ENCODE measurements at places on chromosomes 1 and 21.

GRCh38 chr1:66182551-66183178 lies 351.3 kb upstream of the SGIP1 start:
- peak; percentile 13 for DNase-seq

GRCh38 chr1:117037802-117038201 lies 22.3 kb upstream of the TTF2 start:
- no peak for DNase-seq

GRCh38 chr1:236568285-236568894 lies 35.9 kb downstream of the HEATR1 start:
- DNase-seq: no peak

GRCh38 chr1:42175314-42176054 lies 10.9 kb upstream of the GUCA2A start:
- no peak for DNase-seq

GRCh38 chr1:213623862-213624261 lies 363.9 kb upstream of the PROX1 start:
- no peak for DNase-seq

GRCh38 chr1:9792156-9793042 lies 31.4 kb downstream of the CLSTN1 start:
- DNase-seq: no peak

DNA sequence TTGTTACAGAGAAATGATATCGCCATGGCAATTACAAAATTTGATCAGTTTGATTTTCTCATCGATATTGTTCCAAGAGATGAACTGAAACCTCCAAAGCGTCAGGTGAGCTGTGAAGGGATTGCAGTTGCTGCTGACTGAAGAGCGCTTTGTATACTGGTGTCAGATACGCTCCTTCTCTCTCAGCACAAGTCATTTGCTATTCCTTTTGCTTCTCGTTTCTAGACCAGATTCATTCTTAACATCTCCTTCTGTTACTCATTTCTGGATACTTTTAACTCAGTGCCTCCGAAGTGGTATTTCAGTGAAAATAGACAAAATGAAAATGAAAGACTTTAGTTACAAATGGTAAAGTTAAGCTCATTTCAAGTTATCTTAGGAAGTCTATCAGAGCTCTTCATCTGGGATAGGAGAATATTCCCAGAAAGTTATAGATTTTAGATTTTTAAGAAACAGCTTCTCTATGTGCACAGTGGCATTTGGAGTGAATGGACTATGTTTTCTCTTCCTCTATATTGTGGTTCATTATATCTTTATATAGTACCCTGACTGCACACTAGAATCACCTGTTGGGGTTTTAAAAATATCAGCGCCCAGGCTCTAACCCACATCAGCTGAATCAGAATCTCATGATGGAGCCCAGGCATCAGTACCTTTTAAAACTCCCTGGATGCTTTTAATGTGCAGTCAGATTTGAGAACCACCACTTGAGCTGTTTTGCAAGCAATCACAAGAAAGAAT lies 30.3 kb upstream of the KCNQ4 start:
- no peak for DNase-seq

DNA sequence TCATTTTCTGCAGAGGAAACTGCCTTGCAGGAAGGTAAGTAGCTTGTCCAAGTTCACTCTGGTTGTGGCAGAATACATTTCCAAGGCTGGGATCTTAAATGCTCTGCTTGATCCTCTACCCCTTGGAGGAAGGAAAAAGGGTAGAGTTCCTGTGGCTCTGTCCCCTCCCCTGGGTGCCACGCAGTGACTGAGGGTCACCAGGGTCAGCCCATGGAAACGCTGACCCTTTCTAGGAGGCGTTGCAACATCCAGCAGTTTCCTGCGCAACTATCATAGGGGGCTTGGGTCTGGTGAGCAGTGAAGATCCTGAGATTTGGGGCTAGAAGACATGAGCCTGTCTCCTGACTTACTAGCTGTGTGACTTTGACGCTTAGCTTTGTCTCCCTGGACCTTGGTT lies 29.4 kb upstream of the EPS8L3 start:
- no peak for DNase-seq

DNA sequence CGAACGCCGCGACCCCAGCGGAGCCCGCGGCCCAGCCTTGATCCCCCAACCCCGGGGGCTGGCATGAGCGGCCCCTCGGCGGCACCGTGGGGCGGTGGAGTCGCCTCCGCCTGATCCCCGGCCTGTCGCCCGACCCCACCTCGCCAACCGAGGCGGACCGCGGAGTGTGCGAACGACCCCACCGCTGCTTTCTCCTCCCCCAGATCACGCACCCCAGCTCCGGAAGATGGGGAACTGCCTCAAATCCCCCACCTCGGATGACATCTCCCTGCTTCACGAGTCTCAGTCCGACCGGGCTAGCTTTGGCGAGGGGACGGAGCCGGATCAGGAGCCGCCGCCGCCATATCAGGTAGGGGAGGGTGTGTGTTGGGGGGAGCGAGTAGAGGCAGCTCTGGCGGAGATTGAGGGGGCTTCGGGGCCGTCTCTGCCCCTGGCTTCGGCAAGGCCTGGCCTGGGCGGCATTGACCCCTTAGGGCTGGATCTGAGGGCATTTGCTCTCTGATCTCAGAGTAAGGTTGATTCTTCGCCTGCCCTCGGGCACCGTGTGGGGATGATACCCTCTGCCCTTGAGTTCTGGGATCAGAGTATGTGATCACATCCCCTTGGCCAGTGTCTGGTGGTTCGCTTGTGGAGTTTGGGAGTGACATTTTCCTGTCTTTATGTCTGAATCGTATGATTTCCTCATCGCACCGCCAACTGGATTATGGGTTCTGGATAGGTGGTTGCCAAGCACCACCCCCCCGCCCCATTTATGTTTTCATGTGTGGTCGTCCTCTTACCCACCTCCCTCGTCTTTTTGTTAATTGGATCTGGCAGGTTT lies 668 bp downstream of the RNF11 start:
- peak; percentile 23 for DNase-seq

DNA sequence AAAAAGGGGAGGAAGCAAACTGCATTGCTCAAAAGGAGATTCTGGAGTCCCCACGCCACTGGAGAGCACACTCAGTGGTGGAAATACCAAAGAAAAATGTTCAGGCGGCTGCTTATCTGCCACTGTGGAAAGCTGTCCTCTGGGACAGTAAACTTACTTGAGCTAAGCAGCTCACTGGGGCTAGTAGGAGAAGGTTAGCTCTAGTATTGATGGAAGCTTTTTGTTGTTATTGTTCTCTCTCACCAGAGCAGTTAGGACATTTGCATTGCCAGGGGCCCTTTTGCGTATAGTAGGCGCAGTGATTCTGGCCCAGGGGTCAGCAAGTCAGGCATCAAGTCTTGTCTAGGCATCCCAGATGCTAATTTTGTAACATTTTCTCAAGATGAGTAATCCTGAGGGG lies 15.6 kb downstream of the BACE2 start:
- no peak for DNase-seq

GRCh38 chr1:205356440-205357139 lies at the start of gene KLHDC8A:
Gene KLHDC8A, minus strand, starts transcription at chr1:205356922. Its CDS starts 13,318 bp downstream, at chr1:205343604.
- no peak for DNase-seq

DNA sequence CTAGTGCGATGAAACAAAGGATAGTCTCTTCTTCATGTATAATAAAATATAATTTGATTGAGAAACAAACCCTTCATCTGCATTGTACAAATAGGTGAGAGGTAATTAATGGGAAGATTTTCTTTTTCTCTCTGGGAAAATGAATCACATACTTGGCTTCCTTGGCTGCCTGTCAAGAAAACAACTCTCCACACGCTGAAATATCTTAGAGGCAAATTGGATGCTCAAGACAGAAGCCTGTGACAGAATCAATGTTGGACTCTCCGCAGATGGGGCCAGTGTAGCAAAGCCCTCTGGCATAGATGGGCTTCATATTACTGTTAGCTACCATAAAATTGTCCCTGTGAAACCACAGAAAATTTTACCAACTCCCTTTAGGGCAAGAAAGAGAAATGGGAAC lies 186.6 kb downstream of the GRIK1 start:
- DNase-seq: no peak

DNA sequence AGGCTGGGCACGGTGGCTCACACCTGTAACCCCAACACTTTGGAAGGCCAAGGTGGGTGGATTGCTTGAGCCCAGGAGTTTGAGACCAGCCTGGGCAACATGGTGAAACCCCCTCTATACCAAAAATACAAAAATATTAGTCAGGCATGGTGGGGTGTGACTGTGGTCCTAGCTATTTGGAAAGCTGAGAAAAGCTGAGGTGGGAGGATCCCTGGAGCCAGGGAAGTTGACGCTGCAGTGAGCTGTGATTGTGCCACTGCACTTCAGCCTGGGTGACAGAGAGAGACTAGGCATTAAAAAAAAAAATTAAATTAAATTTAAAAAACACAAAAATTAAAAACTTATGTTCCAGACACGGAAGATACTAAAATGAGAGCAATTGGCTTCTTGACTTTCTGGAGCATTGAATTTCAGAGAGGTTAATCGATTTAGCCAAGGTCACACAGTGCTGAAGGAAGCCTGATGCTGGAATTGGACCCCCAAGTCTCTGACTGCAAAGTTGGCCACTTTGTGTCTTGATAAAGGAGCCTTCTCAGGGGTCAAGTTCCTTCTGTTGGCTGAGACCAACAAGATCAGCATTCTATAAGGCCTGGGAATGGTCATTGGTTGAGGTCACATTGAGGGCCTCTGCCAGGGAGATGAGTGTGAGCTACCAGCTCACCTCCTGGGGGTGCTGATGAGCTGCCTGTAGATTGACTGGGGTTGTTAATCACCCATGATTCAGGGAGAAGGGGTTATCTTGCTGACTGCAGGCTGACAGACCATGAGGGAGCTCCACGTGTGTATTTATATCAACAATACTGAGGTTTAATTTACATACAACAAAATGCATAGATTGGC lies 54.3 kb downstream of the RPS6KA1 start:
- DNase-seq: peak; percentile 5

DNA sequence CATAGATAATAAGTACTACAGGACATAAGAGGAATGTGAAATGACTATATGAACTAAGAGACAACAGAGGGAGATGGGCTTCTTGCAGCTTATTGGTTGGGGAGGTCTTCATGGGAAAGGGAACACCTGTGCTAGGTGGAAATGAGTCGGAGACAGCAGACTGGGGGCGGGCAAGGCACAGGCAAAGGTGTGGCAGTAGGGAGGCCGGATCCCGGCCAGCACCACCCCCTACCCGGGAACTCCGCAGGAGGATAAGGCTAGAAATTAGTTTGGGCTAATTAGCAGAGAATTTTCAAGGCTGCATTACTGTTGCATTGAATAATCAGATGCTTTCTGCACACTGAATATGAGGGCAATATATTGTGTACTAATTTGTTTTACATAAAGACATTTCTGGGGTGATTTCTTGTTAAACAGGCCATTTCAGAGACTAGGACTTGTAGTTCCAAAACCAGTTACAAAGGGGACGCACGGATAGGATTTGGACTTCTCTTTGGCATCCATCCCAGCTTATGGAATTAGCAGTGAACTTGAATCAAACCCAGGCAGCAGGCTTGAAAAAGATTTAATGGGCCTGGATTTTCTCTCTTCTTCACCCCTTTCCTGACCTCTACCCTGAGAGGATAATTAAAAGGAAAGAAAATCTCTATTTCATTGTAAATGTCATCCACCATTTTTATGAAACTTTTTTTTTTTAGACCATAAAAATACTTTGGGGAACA lies 2.2 kb upstream of the HUNK start:
- no peak for DNase-seq

GRCh38 chr1:203144661-203145060 lies 17.1 kb downstream of the ADORA1 start:
- DNase-seq: no peak

- DNase-seq: no peak
These were observed 7.4 kb upstream of the S100A10 start for GRCh38 chr1:152000964-152001630.

DNA sequence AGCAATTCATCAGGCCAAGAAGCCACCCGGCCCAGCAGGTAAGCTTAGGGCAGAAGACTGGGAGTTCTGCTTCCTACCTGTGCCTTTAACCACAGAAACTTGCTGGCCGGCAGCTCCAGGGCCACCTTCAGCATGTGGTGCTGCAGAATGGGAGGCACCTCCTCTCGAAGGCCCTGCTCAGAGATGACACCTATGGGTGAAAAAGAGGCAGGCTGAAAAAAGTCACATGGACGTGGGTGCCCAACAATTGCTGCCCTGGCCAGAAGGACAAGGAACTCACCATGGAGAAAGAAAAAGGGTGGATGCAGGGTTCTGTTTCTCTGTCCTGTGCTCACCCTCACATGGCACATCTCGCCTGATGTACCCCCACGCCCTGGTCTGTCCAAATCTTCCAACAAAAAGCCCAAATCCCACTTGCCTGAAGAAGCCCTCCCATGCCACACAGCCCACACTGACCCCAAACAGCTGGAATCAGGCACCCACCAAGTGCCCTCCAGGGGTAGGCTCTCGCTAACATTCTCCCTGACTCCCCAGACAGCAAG lies 33.0 kb downstream of the URB1 start:
- no peak for DNase-seq

DNA sequence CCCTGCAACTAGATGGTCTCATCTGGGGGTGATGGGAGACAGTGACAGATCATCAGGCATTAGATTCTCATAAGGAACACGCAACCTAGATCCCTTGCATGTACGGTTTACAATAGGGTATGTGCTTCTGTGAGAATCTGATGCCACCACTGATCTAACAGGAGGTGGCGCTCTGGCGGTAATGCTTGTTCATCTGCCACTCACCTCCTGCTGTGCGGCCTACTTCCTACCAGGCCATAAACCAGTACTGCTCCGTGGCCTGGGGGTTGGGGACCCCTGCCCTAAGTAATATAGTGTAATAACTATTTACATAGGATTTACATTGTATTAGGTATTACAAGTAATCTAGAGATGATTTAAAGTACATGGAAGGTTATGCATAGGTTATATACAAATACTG lies 134.9 kb downstream of the CLEC20A start:
- DNase-seq: no peak

- no peak for DNase-seq
These were observed 118.7 kb downstream of the IER5 start for GRCh38 chr1:181206979-181207790.

DNA sequence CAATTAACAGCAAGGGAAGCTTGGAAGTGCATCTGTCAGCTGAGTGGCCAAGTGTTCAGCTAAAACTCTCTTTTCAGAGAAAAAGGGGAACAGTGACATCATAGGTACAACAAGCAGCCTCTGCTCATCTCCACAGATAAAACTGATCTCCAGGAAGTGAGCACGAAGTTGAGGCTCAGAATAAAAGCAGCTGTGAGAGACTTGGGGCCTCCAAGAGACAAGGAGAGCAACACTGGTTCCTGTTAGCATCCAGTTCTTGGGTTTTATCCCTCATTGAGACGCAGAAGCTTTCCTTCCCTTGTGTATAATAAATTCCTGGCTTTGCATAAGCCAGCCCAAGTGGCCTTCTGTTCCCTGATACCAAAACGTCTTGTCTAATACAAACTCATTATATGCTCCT lies 20.0 kb upstream of the CNN3 start:
- no peak for DNase-seq

DNA sequence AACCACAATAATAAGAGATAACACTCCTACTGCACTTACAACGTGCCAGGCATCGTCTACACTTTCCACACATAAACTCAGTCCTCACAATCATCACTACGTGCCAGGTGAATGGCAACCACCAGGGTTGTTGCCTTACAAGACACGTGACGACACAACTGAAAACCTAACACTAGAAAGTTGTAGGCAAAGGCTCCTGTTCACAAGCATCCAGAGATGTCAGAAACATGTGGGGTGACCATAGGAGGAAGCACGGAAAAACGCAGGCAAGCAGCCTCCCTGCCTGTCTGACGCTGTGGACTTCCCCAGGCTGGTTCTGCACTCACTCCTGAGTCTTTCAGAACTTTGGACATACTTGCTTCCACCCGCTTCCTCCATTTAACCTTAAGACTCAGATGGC lies 7.0 kb downstream of the CAPZB start:
- DNase-seq: no peak

GRCh38 chr1:86846164-86846647 lies 67.7 kb downstream of the SELENOF start:
- DNase-seq: no peak

Data from CD4-positive, alpha-beta T cell treated with Interleukin-2 at 100 ng/mL for 4 hours (primary cell).